Activated CD8-positive, alpha-beta memory T cell treated with anti-CD3 and anti-CD28 coated beads for 36 hours (primary cell): ENCODE measurements at places on chromosomes 1 and 21. TPM values are rescaled to one million over a fixed set of nuclear protein-coding genes. Genes with fewer than 3 reads are reported as not detected.

COG2 gene
- total RNA-seq: 42.4 TPM

CD1E gene
- total RNA-seq: not detected

TCHH gene
- total RNA-seq: 0.17 TPM

TFF2 gene
- total RNA-seq: not detected

ZFP69 gene
- 3.0 TPM for total RNA-seq

PLA2G5 gene
- total RNA-seq: not detected

MARK1 gene
- not detected for total RNA-seq

OLFML3 gene
- total RNA-seq: 0.15 TPM

CLIC6 gene
- total RNA-seq: 0.52 TPM

LMX1A gene
- not detected for total RNA-seq

ATP1A4 gene
- total RNA-seq: not detected

S1PR1 gene
- 84.0 TPM for total RNA-seq

AKT3 gene
- 38.7 TPM for total RNA-seq

BRDT gene
- not detected for total RNA-seq

CENPF gene
- 52.8 TPM for total RNA-seq

IFNGR2 gene
- total RNA-seq: 1.4 TPM

AGBL4 gene
- total RNA-seq: not detected

FCER1G gene
- 0.95 TPM for total RNA-seq

ARTN gene
- total RNA-seq: 0.15 TPM

NGF gene
- not detected for total RNA-seq

CFAP141 gene
- not detected for total RNA-seq

RUNX3 gene
- total RNA-seq: 183 TPM

DIO1 gene
- total RNA-seq: not detected

S100A14 gene
- not detected for total RNA-seq

FCRL2 gene
- not detected for total RNA-seq

PROX1 gene
- not detected for total RNA-seq

LAD1 gene
- total RNA-seq: not detected
